ENCODE measurements at places on chromosomes 12 and 14.

GRCh38 chr12:116924558-116925453 is 14.1 kb downstream of the FBXW8 start:
- peak; percentile 39 for DNase-seq

DNA sequence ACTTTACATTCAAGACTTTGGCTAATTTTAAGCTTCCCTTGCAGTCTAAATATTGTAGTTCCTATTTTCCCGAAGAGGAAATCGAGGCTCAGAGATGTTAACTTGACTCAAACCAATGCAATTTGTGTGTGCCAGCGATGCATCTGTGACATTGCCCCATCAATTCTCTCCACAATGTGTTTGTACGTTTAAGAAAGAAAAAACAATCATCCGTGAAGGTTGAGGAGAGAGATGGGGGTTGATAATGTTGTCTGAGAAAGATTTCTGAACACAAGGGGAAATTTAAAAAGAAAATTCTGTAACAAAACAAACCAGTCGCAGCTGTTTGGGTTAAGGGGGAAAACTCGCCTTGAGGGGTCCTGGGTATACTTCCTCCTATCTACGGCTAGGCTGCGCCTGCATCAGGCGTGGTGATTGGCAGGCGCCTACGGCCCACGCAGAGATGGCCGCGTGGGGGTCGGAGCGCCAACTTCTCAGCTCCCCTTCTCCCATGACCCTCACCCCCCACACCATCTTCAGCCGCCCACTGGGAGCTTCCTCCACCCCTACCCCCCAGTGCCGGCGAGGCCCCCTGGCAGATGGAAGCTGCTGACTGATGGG is 12.3 kb downstream of the SIX1 start:
- DNase-seq: no peak

DNA sequence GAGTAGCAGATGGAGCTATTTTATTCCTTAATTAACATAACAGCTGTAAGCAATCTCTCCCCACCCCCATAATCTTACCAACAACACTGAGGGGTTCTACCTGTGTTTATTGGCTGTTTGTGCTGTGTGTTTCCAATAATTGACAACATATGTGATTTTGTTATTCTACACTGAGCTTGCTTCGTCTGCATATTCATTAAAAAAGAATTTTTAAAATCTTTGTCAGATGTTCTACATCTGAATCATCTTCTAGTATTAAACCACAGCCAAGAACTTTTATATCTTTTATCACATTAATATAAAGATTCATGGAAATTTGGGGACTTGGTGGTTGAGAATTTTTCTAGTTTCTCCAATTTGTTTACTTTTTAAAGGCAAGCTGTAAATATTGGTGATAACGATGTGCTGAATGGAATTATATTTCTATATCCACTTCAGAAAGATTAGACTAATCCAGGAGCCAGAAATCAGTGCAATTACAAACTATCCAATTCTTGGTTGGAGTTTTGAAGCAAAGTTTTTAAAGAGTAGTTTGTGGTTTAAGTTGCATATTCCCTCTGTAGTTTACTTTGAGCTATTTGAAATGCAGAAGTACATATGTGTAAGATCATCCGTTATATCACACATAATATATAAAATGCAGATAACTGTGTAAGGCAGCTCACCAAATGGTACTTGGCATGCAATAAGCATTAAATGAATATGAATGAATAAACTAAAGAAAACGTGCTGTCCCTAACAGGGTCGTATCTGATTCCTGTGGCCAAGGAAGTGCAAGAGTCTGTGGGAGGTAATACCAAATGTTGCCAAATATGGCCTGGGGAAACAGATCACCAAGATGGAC is 206.9 kb downstream of the PELI2 start:
- DNase-seq: no peak

DNA sequence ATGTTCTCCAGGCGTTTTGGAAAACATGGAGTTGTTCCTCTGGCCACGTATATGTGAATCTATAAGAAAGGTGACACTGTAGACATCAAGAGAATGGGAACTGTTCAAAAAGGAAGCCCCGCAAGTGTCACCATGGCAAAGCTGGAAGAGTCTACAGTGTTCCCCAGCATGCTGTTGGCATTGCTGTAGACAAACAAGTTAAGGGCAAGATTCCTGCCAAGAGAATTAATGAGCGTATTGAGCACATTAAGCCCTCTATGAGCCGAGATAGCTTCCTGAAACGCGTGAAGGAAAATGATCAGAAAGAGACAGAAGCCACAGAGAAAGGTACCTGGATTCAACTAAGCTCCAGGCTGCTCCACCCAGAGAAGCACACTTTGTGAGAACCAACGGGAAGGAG is 92.5 kb upstream of the EIF5 start:
- DNase-seq: no peak

GRCh38 chr12:57518920-57519795 is 1.2 kb downstream of the DDIT3 start:
- DNase-seq: no peak

GRCh38 chr12:77167801-77168200 is 102.4 kb upstream of the E2F7 start:
- DNase-seq: no peak

GRCh38 chr12:8676651-8677050 is 14.0 kb upstream of the MFAP5 start:
- no peak for DNase-seq

DNA sequence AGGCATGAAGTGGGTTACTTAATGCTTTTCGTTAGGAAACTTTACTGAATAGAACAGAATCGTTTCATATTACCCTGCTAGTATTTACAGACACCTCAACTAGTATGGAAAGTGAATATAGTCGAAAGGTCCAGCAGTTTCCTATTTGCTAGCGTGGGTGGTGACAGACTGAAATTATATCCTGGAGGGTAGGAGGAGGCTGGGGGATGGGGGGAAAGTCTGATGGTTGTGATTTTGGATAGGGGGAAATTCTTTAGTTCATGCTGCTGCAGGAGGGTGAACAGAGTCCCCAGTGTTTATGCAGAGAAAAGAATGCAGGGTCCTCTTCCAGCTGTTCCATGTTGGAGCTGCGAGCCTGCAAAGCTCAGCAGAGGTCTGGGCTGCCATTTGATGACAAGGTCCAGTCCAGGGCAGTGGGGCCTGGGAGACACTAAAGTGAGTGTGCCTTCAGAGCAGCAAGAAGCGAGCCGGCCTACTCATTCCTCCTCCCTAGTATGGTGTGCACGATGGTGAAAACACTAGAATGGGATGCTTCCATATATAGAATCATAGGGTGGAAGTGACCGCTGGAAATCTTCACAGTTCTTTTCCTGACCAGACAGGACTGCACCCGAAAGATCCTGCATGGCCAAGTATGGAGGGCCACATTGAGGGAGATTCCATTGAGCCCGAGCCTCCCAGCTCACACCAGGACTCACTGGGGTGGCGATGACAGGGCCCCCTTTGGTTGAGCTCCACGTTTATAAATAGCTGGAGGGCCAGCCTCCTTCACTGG is 2.1 kb downstream of the SAMD4A start:
- no peak for DNase-seq

DNA sequence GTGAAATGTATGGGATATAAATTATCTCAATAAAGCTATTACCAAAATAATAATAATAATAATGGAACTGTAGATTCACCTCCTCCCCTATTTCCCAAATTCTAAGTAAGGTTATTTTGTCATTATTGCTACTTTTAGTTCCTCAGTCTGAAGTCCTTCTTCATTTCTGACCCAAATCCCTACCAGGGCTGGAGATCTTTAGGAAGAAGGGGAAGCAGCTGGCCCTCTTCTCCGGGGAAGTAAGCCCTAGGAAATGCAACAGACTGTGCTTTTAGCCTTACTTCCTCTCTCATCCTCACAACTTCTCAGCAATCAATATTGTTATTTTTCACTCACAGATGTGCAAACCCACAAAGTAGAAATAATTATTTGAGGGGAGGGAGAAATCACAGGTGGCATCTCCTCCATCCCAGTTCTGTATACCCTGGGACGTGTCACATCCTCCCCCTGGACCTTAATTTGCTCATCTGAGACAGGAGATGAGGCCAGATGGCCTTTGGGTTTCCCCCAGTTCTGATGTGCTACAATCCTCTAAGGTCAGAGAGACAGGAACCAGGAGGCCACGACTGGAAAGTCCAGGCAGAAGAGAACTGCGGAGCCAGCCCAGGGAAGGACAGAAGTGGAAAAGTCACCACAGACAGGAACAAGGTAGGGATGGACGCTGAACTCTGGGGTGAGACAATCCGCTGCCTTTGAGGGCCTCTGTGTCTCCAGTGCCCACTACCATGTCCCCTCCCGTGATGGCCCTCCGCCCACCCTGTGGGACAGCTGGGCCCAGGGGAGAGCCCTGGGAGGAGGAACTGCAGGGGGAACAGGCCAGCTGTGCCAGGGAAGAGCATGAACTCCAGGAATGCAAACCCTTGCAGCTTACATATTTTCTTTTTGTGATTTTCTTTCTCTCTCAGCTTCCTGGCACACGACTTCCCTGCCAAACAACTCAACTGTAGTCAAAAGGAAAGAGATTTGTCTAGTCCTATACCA is 10.6 kb upstream of the TNFRSF1A start:
- DNase-seq: no peak

DNA sequence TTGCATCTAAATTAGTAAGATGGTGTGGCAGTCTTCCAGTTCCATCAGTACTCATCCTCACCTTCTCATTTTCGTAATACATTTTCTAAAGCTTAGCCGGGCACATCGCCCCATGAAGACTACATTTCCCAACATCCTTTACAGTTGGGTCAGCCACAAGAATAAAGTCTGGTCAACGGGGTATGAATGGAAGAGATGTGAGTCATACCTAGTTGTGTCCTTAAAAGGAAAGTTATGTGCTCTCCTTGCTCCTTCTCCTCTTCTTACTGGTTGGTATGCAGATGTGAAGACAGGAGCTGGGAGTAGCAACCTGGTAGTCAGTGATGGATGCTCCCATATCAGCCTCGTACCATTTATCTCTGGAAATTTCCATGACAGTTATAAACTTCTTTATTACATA is 35.9 kb upstream of the EGLN3 start:
- DNase-seq: no peak

GRCh38 chr12:2290091-2290490 is 237.3 kb downstream of the CACNA1C start:
- no peak for DNase-seq

Measured in GM18507 (cell line).